ENCODE measurements at places on chromosomes 3 and 15.
A peak's percentile ranks its signal among the peaks of the same experiment; 100 is the strongest.

- DNase-seq: peak; percentile 94
Measured at GRCh38 chr3:12405432-12406272, 78.6 kb upstream of the TSEN2 start.

DNA sequence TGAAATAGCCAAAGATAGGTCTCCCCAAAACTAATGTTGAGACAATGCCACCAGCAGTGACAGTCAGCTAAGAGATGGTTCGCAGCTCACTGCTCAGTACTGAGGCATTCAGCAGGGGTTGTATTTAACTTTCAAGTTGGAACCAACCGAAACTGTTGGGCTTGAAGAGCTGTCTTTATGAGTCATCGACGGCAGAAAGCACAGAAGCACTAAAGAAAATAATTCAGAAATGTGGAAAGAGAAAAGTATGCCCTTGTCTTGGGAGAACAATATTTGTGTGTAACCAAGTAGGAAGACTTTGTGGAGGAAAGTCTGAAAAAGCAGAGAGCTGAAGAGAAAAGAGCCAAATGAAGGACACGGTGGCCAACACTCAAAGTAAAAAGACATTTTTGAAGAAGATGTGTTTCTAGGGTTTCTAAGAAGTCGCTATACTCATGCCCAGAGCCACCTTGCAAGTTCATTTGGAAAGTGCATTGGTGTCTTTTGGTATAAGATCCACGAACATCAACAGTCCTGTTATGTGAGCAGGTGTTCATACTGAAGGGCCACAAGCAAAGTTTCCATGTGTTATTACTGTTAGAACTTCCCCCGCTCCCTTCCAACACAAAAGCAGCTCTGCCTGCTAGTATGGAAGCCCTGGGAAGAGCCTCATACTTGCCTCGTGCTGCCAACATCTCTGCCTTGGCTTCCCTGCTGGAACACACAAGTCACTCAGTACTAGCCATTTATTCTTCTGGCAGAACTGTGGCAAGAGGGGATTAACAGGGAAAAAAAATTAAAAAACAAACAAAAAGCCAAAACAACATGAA, 4.1 kb upstream of the RARB start:
- peak; percentile 72 for DNase-seq

GRCh38 chr3:4731543-4732111, 238.5 kb downstream of the ITPR1 start:
- DNase-seq: no peak

GRCh38 chr3:11944052-11944673, 60.0 kb upstream of the SYN2 start:
- DNase-seq: peak; percentile 13

DNA sequence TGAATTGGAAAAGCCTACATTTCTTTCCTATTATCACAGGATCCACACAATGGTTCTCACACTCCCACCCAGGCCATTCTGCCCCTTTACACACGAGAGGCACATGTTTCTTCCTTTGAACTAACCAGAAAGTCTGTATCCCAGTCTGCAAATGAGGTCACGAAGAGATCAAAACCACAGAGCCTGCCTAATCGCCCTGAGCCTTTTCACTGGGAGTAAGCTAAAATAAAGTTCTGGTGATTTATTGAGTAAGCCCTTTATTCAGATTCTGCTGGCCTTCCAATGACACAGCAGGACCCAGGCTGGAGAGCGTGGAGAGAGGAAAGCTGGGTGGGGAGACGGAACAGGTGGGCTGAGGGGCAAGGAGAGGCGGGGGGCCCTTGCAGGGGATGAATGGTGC, 78.7 kb downstream of the ATP1B3 start:
- DNase-seq: no peak

DNA sequence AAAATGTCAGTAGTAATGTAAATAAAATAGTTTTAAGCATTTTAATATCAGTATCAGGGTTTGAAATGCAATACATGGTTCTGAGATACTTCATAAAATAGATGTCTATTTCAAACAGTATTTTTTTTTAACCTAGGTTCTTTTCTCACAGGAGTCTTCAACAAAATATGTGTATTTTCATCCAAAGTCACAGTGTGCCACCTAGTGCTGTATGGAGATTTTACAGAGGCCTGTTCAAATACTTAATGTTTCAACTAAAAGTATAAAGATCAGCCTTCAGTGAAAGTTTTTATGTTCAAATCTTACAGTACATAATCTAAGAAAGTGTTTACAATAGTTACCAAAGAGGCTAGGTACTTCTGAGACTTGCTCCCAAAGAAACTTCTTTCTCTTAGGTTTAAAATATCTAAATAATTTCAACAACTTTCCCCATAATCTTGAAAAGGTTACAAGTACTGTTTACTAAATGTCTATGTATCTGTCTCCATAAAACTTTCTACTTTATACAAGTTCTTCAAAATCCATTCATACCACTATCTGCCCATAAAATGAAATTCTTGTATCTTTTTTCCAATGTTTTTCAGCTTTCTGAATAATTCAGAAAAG, 38.3 kb downstream of the SCAPER start:
- peak; percentile 69 for DNase-seq

GRCh38 chr3:127760791-127761440, 61.4 kb downstream of the MGLL start:
- no peak for DNase-seq

DNA sequence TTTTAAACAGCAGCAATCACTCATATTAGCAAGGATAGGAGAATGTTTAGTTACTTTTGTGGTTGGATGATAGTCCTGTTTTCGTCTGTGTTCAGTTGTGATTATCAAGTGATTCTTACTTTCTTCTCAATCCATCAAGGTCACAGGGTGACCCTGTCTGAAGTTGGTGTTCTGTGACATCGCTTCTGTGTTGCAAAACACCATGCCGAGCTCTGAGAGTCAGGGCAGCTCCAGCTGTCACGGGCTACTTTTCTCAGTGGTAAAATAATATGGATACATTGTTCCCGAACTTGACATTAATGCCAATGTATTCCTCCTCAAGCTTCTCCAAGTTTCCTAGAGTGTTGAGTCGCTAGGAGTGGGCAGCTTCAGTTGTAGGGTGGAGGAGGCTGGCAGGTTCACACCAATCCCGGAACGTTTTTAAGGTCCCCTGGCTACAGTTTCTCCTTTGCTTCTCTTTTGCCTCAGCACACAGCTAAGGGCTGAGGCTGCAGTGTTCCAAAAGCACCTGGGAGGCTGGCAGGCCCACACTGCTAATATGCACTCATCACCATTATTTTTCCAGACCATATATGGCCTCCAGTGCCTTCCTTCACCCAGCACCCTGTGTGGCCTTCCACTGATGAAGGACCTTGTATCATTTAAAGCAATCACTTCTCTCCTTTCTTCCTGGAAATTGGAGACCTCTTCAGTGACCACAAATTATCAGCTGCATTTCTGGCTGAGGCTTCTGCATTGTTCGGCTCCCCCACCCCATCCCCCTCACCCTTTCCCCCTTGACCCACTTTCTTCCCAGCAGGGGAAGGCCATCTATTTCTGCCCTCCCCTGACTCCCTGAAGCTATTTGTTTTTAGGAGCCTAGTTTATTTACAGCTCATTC, 25.8 kb downstream of the COLQ start:
- no peak for DNase-seq

GRCh38 chr3:32457971-32458471, 44.6 kb downstream of the CMTM6 start:
- DNase-seq: no peak

GRCh38 chr3:65787340-65787739, 251.4 kb downstream of the MAGI1 start:
- no peak for DNase-seq

- DNase-seq: no peak
Measured at GRCh38 chr15:68061171-68061570, 7.1 kb downstream of the PIAS1 start.

DNA sequence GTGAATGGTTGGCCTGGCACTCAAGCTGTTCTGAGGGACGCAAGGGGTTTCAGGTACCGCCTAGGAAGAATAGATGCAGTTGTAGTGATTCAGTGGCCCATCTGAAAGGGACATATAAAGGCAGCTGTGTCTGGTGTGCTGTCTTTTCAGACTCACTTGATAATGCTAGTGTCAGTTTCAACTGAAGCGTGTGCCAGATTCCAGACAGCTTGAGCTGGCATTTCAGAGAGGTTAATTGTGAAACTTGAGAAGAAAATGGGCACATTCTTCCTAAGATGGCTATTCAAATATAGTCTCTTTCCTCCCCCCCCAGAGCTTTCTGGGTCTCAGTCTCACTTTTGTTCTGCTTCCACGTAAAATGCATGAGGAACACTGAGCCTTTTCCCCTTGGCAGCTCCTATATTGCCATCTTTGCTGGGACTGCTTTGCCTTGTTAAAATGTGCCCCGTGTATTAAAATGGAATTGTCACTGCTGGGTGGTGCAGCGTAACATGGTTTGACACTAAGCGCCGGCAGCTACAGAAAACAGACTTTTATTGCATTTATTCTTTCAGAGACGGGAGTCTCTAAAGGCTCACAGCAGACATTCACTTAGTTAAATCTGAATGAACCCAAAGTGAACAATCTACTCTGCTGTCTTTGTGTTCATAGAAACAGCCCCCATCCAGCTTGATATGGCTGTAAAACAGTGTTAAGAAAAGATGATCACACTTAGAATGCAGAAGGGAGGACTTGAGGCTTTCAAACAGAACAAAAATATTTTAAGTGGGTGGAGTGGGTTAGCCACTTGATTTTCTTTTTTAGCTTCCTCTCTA, 478.7 kb downstream of the RBMS3 start:
- peak; percentile 54 for DNase-seq

DNA sequence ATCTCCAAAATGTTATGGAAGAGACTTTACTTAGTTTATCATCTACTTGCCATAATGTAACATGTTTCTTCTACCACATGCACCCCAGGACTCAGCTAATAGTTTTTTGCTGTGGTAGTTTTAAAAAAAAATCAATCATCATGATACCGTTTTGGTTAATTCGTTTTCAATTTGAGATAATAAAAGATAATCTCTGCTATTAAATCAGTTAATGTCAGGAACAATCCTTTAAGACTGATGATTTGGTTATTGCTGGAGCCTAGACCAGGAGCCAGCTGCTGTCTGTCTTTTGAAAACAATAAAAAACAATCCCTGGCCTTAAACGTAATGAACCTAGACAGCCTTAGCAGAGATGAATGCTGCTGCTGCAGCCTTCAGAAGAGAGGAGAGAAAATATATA, 403.7 kb downstream of the OXSM start:
- DNase-seq: no peak

GRCh38 chr3:124829819-124830554, 57.2 kb downstream of the ITGB5 start:
- DNase-seq: peak; percentile 52

DNA sequence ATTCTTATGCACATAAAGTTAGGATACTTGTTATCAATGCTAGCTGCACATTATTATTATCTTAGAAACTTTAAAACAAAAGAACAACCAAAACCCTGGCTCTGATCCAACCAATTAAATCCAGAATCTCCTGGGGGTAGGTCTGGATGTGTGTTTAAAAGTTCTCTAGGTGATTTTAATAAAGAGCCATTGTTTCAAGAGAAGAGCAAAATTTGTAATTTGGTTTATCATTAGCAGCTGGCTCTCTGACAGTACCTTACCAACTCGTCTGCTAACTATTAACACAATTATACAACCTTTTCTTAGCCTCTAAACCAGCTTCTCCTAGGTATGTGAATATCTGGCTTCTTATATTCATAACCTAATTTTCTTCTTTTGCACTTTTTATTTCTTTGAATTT, 68.9 kb downstream of the IFT80 start:
- DNase-seq: peak; percentile 35

GRCh38 chr3:49750056-49750455, 26.3 kb upstream of the GMPPB start:
- no peak for DNase-seq

DNA sequence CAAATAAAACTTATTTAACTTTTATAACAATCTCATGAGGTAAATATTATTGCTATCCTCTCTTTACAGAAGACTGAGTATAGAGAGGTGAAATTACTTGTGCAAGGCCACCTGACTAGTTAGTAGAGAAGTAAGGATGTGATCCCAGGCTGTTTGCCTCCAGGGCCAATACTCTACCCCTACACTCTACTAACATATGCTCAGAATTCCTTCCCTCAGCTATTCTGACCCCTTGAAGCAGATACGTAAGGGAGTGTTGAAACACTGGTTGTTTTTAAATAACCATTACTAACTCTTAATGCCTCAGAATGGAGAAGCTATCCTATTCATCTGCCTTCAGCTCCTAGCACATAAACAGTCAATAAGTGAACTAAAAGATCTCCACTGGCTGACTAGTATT, 24.1 kb downstream of the CSTA start:
- no peak for DNase-seq

DNA sequence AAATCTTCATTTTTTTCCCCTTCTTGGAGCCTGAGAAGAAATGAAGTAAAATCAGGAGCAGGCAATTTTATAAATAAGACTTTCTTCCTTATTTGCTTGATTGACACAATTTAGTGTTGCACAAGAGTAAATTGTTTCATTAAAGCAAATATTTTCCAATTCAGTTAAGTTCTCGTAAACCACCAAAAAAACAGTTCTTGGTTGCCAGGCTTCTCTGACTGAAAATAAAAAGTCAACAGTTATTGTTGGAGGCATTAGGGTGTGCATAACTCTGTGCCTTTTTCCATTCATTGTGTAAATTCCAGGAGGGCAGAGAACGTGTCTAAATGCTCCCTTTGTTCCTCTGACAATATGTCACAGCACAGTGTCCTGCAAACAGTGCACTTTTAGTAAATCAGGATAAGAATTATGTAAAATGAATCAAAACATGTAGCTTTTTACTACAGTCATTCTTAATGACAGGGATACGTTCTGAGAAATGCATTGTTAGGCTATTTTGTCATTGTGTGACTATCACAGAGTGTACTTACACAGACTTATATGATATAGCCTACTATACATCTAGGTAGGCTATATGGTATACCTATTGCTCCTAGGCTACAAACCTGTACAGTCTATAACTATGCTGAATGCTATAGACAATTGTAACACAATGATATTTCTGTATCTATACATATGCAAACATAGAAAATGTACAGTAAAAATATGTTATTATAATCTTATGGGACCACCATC, at the start of gene CP:
CP (minus strand) TSS at position 47 of the 735 bp plus-strand sequence; CDS start at position 10, 37 bp downstream.
- DNase-seq: no peak

- peak; percentile 86 for DNase-seq
Measured at GRCh38 chr15:82832601-82833361, 23.4 kb downstream of the WHAMM start.

GRCh38 chr3:58217209-58217811, 6.5 kb upstream of the DNASE1L3 start:
- DNase-seq: peak; percentile 56

GRCh38 chr3:33578325-33579177, 138.3 kb upstream of the UBP1 start:
- peak; percentile 38 for DNase-seq

- DNase-seq: no peak
Measured at GRCh38 chr3:72982609-72983366, 13.8 kb upstream of the PPP4R2 start.

Data from fibroblast of the aortic adventitia (primary cell).